Stimulated activated CD8-positive, alpha-beta memory T cell treated with anti-CD3 and anti-CD28 coated beads, Interleukin-15, amount 100 ng/mL, for 24 hours (primary cell): ENCODE measurements at places on chromosomes 6 and 20.

DNA sequence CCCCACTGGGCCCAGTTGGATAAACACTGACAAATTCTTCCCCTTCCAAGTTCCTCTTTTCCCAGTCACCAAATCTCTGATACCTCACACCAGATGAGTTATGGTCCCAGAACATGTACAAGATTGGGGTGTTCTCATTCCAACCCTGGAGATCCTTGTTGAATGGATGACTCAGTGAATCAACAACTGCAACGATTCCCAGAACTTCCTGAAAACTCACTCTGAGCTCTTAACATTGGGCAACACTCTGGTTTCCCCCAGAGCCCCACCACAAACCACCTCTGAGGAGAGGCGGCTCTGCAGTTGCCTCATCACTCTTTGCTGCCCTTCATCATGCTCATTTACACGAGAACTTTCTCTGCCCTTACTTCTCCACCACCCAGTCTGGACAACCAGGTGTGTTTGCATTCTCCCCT lies 115.2 kb downstream of the MRPL14 start:
- DNase-seq = no peak

DNA sequence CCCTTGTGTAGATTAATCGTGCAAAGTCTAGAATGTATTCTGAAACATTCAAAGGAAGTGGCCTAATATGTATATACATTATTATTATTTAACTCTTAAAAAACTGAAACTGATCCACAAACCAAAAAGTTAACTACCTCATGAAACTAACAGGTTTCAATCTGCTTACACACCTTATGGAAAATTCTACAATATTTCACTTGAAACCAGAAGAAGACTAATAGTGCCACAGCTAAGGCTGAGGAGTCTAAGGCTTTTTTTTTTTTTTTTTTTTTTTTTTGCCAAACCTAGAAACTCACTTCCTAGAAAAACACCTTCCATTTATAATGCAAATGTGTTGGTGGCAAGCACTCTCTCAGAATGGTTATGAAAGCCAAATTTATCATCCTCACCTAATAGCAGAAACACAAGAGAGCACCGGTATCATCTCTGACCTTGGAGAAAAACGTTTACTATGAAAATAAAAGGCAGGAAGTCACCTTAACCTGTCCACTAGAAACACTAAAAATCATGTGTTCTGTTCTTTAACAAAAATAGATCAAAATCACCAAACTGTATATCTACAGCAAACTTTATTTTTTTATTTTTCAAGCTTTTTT lies 586.1 kb downstream of the FRK start:
- DNase-seq = no peak

DNA sequence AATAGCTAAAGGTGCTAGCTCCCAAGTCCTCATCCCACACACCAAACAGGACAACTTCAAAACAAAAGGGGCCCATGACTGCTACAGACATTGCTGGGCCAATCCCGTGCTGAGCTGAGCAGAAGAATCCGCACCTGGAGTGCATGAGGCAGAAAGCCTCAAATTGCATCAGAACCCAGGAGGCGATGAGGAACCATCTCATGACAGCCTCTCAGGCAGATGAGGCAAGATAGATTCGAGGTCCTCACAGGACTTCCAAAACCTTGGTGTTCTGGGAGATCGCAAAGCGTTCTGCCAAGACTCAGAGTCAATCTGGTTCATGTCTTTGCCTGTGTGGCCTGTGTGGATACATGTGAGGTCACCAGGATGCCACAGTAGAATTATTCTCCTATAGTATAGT lies 32.8 kb upstream of the SSTR4 start:
- DNase-seq = no peak

DNA sequence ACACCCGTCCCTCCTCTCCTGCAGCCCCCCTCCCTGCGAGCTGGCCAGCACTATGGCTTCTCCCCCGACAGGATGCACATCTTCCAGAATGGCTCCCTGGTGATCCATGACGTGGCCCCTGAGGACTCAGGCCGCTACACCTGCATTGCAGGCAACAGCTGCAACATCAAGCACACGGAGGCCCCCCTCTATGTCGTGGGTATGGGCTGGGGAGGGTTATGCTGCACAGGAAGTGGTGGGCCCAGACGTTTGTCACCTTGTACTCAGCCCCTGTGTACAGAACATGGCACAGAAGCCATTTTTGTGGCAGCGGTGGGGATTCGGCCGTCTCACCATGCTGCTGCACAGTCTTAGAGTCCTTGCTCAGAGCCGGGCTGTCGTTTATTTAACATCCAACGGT lies 29.0 kb upstream of the SRF start:
- no peak for DNase-seq

DNA sequence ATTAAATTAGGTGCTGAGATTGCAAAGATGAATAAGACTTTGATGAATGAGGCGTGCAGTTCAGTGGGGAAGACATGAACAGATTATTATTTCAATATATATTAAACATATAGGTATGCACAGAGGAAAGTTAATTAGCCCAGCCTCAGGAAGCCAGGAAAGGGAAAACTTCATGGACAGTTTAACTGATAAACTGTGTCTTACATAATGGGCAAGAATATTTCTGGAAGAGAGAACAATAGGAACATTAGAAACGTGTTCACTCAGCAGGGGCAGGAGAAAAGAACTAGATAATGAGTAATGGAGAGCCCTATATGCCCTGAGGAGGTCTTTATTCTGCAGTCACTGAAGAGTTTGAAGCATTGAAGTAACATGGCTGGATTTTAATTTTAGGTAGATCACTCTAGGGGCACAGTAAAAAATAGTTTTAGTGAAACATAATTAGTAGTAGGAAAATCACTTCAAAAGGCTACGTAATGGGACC lies 23.6 kb downstream of the CEP57L1 start:
- DNase-seq = no peak

- DNase-seq = no peak
Observed at GRCh38 chr6:14037402-14038277, 79.9 kb upstream of the CD83 start.

GRCh38 chr6:56716229-56716628 lies 73.5 kb upstream of the DST start:
- DNase-seq = no peak
